ENCODE measurements at places on chromosomes 2 and 18.

- no peak for DNase-seq
These were observed 127.3 kb downstream of the TTN start for GRCh38 chr2:178679891-178680290.

DNA sequence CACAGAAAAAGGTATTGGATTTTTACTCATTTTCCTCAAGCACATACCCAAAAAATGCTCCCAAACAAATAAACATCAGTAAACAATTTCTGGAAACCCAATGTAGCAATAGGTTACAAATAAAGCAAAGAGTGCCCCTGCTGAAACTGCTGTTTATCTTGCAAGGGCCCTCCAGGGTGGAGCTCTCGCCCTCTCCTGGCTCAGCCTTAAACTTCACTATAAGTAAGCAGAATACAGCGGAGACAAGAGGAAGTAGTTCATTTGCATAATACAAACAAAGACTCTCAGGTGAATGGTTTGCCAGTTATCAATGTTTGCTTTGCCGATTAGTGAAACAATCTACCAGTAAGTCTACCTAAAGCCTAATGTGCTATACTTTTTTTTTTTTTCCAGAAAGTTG lies 437.6 kb downstream of the DLGAP1 start:
- DNase-seq = no peak

- no peak for DNase-seq
These were observed 28.5 kb upstream of the DNAH7 start for GRCh38 chr2:196096982-196097745.

- DNase-seq = no peak
These were observed 100.1 kb downstream of the PLCL1 start for GRCh38 chr2:197904446-197904845.

DNA sequence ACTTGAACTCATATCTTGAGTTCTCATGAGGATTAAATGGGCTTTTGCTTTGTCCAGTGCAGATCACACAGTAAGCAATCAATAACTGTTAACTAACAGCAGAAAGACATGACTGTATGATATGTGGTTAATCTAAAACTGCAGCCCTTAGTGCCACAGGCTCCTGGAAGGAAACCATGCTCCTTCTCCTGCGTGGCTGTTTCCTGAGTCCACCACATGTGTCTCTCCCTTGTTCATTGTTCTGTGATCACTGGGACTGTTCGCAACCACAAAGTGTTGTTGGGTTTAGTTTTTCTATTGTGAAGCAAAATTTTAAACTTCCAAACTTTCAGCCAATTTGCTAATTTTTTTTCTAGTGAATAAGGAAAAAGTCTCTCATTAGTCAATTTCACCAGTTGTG lies 130.9 kb upstream of the PTPRM start:
- no peak for DNase-seq

DNA sequence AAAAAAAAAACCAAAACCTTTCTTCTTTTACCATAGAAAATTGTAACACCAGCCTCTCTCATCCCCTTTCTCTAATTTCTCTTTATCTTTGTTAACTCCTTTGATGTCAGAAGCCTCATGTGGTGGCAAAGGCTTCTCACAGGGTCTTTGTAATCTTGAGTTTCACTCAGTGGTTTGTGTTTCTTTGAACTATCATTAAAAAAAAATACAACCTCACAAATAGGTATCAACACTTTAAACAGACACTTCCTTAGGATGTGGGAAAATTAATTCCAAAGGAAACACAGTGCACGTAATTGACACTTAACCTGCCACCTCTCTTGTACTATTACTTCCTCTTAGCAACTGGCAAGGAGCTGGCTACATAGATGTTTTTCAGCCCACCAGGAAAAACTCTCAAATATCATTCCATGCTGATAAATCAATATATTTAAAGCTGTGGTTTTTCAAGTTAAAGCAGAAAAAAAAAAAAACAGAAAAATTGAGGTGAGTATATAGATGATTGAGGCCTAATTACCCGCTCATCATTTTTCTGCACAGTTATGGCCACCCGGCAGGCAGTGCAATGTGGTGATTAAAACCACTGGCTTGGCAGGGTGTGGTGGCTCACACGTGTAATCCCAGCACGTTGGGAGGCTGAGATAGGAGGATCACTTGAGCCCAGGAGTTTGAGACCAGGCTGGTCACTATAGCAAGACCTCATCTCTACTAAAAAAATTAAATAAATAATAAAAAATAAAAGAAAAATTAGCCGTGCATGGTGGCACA lies 193.5 kb downstream of the MYO3B start:
- DNase-seq = no peak

GRCh38 chr2:189522435-189523151 lies 58.0 kb downstream of the SLC40A1 start:
- DNase-seq = no peak

- no peak for DNase-seq
These were observed 349.1 kb upstream of the CRIM1 start for GRCh38 chr2:36006444-36006843.

GRCh38 chr2:240503848-240504247 lies 53.9 kb downstream of the ANKMY1 start:
- no peak for DNase-seq

GRCh38 chr18:55166260-55166598 lies 207.0 kb upstream of the CCDC68 start:
- DNase-seq = no peak

GRCh38 chr2:128379021-128380015 lies 60.6 kb upstream of the HS6ST1 start:
- DNase-seq = no peak

- DNase-seq = no peak
These were observed 97.5 kb downstream of the TMEM247 start for GRCh38 chr2:46576875-46577274.

DNA sequence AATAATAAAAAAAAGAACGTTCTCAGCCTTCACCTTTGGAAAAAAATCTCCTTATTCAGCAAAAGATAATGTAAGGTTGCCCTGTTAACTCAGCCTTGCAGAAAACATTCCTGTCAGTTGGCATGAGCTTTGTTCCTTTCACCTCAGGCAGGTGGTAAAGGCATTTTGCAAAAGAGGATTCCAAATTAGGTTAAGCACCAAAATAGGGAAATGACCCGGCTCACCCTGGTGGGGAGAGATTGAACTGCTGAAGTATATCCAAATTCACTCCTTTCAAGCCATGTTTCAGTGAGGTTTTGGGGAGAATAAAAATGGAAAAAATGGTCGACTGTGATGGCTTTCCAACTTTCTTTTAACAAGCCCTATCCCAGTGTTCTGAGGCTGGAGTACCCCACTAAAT lies 1988.8 kb upstream of the PIK3C3 start:
- DNase-seq = no peak

DNA sequence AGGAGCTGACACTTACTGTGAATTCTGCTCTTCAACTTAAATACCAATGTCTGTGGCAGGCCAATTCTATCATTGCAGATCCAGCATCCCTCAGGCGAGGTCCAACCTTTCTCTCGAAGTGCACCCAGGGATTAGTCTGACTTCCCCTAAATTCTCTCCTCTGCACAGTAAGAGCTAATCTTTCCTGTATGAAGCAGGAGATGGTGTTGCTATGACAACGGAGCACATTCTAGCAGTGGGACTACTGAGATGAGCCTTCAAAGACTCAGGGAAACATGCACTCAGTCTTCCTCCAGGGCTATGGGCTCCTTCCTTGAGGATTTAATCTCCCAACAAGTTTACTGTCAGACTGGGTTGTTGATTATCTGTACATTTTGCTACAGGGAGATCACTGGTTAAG lies 176.3 kb downstream of the NOL4 start:
- DNase-seq = no peak

GRCh38 chr2:42072349-42073118 lies 24.7 kb downstream of the PKDCC start:
- no peak for DNase-seq

DNA sequence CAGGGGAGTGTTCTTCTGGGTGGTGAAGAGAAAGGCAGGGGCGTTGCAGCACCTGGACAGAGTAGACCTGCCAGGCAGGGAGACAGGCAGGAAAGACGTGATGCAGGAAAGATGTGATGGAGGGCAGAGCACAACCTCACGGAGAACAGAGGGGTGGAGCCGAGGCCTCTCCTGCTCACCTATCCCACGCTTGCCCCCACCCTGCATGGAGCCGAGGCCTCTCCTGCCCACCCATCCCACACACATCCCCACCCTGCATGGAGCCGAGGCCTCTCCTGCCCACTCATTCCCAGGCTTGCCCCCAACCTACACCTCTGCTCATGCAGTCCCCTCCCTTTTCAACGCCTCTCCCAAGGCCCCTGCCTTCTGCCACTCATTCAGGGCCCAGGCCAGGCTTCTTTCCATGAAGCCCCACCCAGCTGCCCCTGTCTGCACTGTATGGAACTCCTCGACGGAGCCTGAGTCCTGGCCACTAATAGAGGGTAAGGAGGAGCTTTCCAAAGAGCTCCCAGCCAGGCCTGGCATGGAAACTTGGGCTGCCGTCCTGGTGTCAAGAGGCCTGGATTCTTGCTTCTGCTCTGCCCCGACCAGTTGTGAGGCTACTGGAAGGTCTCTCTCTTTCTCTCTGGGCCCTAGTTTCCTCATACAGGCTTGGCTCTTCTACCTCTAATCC lies 32.0 kb upstream of the LOXHD1 start:
- DNase-seq = no peak

DNA sequence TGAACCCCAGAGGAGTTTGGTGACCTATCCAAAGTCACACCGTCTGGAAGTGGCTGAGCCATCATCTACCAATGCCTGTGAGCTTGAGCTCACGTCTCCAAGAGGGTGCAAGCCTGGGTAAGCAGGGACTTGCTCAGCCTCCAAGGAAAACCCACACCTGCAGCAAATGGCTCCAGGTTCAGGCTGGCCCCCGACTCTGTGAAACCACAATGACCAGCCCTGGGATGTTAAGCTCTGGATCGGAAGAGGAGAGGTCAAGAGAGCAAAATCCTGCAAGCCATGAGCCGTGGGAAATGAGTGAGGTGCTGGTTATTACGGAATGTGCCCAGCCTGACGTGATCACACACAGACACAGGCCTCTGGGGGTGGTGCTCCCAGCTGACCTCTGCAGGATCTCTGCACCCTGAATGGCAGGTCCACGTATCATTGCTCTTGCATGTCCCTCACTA lies 94.1 kb upstream of the OTOS start:
- DNase-seq = no peak

- no peak for DNase-seq
These were observed 792.6 kb downstream of the EPHA4 start for GRCh38 chr2:220779511-220779910.

GRCh38 chr18:49447810-49448745 lies 12.4 kb downstream of the DYM start:
- DNase-seq = peak; percentile 21

DNA sequence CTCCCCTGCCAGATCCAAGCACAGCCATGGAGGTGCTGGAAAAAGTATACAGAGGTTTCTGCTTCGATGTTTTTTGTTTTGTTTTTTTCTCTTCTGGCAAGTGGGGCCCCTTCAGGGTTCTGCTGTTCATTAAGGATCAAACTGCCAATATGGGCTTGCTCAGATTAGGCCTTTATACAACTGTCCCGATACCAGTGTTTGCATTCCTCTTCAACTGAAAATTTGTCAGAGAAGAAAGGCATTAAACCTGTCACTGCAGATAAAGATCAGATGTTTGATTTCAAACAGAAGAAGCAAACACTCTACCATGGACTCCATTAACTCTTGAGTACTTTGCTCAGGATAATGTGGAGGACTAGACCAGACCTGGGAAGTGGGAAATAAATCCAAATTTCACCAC lies 396.0 kb upstream of the SMIM21 start:
- DNase-seq = no peak

GRCh38 chr2:129334128-129334527 lies 645.3 kb upstream of the RAB6C start:
- no peak for DNase-seq

DNA sequence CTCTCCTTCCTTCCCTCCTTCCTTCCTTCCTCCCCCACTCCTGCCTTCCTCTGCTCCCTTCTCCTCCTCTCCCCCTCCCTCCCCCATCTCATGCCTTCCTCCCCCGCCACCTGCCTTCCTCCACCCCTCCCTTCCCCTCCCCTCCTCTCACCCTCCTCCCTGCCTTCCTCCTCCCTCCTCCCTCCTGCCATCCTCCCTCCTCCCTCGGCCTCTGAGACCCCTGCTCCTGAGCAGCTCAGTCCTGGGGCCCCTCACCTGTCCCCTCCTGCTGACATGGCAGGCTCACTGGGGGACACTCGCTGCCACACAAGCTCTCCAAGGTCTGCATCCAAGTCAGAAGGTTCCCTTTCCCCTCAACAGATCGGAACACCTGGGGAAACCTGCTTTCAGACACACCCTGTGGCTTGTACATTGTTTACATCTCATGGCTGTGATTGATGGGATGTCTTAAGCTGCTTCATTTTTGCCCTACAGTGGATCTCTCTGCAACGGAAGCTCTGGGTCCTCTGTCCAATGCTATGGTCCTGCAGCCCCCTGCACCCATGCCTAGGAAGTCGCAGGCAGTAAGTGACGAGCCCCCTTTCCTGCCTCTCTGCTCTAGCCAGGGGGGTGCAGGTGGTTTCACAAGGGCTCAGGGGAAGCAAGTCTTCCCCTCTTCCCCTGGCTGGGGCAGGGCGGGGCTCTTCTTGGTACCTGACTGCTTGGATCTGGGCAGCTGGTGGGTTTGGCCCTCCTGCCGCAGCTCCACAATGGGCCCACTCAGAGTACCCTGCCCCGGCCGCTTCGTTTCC lies 22.9 kb downstream of the ITGB1BP1 start:
- DNase-seq = no peak

- no peak for DNase-seq
These were observed 211.6 kb upstream of the SMAD7 start for GRCh38 chr18:49162226-49162864.

- DNase-seq = no peak
These were observed 346.5 kb downstream of the TNS1 start for GRCh38 chr2:217656316-217656715.

GRCh38 chr18:76765649-76766048 lies 56.7 kb upstream of the ZNF236 start:
- no peak for DNase-seq

- DNase-seq = no peak
These were observed 255.8 kb downstream of the ASXL3 start for GRCh38 chr18:33833842-33834241.

- no peak for DNase-seq
These were observed 96.0 kb upstream of the CRACDL start for GRCh38 chr2:99032001-99032400.

- no peak for DNase-seq
These were observed 29.5 kb downstream of the BCL11A start for GRCh38 chr2:60523963-60524362.

DNA sequence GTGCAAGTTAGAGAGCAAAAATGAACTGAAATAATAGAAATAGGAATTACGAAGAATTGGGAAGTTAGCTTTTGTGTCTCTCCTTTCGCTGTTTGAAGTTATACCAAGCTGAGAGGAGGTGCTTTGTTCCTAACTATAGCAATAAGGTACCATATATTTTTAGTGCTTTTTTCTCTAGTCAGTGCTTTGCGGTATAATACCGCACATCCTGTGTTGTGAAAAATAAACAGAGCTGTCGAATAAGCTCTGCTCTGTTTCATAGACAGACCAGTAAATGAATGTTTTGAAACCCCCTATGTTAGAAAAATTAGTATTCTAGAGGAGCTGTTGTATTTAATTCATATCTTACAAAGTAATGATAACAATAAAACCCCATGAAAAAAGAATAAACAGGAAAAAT lies 130.8 kb downstream of the MAP4K4 start:
- no peak for DNase-seq
